ENCODE measurements at places on chromosomes 3 and 15.

GRCh38 chr3:2513986-2514385 is 415.3 kb downstream of the CNTN4 start:
- DNase-seq: no peak

- DNase-seq: no peak
Measured at GRCh38 chr3:119675188-119675874, 1.9 kb downstream of the COX17 start.

DNA sequence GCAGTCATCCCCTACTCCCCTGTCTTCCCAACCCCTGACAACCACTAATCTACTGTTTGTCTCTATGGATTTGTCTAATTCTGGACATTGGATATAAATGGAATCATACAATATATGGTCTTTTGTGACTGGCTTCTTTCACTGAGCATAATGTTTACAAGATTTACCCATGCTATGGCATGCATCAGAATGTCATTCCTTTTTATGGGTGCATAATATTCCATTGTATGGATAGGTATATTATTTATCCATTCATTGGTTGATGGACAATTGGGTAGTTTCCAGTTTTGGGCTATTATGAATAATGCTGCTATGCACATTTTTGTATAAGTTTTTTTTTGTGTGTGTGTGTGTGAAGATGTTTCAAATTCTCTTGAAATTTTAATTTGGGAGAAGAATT is 16.6 kb upstream of the TTBK2 start:
- no peak for DNase-seq

GRCh38 chr3:85864896-85865295 is 906.1 kb downstream of the CADM2 start:
- DNase-seq: no peak

- no peak for DNase-seq
Measured at GRCh38 chr15:63065262-63066221, 23.0 kb downstream of the TPM1 start.

- no peak for DNase-seq
Measured at GRCh38 chr15:41001524-41002214, 48.4 kb downstream of the CHAC1 start.

DNA sequence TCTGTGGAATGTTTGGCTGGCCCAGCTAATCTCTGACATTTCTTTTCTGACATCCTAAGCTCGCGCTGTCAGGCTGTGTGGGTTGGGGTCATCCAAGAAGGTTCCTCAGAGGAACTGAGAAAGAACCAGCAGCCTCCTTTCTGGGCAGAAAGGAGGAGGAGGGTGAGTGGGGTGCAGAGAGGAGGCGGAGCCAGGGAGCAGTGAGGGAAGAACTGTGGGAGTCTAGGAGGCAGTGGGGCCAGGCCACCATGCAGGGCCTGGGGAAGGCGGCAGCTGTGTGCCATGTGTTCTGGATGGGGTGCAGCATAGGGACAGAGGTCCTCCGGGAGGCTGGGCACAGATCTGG is 5.3 kb downstream of the SEMA7A start:
- peak; percentile 55 for DNase-seq

GRCh38 chr3:62479326-62479725 is 106.0 kb upstream of the FEZF2 start:
- no peak for DNase-seq

DNA sequence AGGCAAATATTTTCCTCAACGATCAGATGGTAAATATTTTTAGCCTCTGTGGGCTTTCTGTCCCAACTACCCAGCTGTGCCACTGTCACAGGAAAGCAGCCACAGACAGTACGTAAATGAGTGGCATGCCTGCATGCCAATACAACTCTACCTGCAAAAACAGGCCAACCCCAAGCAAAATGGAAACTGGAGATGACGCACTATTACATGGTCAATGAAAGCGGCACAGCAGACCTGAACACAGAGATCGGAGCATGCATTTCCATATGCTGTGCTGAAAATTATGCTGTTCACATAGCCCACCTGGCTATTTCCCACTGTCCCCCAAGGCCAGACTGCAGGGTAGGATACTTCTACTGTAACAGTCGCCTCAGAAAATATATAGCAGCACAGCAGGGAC is 57.8 kb downstream of the HERC2 start:
- no peak for DNase-seq

DNA sequence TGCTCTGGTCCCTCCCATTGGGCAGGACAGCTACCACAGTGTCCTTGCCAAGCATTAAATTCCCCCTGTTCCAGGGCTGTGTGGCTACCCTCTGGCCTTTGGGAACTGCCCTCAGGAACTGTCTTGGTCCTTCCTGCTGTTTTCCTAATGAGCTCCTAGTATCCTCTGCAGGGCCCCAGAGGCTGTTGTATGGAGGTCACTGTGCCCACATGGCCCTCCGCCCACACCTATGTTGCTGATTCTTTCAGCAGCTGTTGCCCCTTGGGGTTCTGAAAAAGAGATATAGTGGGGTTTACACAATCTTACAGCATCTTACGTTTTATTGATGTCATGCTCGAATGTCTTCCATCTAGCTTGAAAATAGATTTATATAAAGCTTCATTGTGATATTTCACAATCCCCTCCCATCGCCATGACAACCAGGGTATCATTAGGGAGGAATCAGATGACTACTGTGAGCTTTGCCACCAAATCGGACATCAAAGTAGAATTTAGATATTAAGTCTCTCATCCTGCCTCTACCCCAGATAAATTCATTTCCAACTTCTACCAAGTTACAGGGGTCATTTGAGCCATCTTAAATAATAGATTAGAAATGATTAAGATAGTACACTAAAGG is 97.1 kb upstream of the NR2E3 start:
- no peak for DNase-seq

DNA sequence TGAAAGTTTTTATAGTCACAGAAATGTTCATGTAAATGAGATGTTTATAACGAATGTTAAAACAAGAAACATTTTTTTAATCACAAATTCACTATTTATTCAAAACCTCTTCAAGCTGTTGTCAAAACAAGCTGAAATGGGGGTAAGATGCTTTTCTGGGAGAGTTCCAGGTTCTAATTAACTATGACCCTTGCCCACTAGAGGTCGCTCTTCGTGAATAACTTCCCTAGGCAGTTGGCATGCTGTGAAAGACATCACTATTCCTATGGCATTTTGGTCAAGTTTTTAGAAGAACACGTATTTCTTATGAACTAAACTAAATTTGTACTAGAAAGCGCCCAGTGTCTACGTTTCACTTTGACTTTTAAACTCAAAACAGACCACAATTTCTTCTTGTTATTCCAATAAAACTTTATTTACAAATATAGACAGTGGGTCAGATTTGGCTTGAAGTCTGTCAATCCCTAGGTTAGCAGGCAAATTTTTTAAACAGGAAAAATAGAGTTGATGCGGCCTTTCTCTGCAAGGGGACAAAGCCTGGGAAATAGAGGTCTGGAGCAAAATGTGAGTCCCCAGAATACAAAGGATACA is 62.8 kb upstream of the CMTM8 start:
- peak; percentile 75 for DNase-seq

- DNase-seq: no peak
Measured at GRCh38 chr3:120684896-120685295, 2.9 kb upstream of the HGD start.

DNA sequence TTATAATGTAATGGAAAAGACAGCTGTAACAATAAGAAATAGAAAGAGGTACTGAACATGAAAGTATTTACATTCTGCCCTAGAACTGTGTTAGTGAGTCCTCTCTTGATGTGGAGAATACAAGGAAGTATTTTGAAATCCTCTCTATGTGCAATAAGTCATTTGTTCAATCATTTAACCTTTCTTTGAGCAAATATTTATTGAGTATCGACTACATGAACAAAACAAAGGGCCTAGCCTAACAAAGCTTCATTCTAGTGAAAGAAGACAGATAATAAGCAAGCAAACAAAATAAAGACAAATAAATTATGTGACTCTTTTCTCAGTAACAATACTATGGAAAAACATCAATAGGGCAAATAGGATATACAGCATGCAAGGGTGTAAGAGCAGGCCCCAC is 354.9 kb upstream of the ATP11B start:
- DNase-seq: no peak

GRCh38 chr3:29577250-29577649 is 296.4 kb downstream of the RBMS3 start:
- no peak for DNase-seq

GRCh38 chr3:4421121-4421520 is 45.9 kb downstream of the SUMF1 start:
- peak; percentile 72 for DNase-seq

DNA sequence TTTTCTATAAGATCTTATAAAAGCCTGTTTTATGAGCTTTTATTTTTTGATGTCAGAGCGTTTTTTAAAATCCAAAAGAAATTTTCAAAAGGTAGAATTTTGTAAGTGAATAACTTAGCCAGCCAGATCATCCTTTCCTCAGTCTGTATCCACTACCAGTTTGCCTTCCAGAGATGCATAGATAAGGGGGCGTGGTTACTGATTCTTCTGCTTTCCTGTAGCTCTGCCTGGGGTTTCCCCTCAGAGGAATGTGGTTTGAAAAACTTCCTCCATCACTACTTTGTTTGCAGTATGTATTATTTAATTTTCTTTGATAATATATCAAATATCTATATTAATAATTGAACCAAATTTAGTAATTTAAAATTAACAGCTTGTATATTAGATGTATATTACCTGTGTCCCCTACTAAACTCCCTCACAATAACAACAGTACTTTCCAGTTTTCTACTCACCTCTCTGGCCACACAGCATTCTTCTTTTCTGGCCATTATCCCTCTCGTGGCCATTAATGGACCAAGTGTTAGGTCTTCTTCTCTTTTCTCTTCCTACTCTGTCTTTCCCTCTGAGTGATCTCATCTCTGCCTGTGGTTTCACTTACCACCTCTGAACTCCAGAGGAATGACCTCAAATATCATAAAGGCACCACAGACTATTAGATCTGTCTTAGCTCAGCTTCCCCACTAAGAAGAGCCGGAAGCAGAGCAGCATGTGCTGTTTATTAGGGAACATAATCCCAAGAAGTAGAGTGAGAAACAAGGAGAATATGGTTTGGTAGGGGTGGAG is 239.7 kb downstream of the UBE2E2 start:
- peak; percentile 57 for DNase-seq

- no peak for DNase-seq
Measured at GRCh38 chr3:17192995-17193394, 308.2 kb downstream of the PLCL2 start.

GRCh38 chr3:136862617-136863322 is 762 bp downstream of the NCK1 start:
- DNase-seq: peak; percentile 76
